ENCODE measurements at places on chromosomes 11 and 22.

GRCh38 chr11:111494040-111494439 lies 18.1 kb downstream of the BTG4 start:
- no peak for DNase-seq

- no peak for DNase-seq
Measured at GRCh38 chr11:19683141-19683805, 29.4 kb upstream of the NAV2 start.

GRCh38 chr22:49023161-49023878 lies 804.4 kb downstream of the BRD1 start:
- no peak for DNase-seq

DNA sequence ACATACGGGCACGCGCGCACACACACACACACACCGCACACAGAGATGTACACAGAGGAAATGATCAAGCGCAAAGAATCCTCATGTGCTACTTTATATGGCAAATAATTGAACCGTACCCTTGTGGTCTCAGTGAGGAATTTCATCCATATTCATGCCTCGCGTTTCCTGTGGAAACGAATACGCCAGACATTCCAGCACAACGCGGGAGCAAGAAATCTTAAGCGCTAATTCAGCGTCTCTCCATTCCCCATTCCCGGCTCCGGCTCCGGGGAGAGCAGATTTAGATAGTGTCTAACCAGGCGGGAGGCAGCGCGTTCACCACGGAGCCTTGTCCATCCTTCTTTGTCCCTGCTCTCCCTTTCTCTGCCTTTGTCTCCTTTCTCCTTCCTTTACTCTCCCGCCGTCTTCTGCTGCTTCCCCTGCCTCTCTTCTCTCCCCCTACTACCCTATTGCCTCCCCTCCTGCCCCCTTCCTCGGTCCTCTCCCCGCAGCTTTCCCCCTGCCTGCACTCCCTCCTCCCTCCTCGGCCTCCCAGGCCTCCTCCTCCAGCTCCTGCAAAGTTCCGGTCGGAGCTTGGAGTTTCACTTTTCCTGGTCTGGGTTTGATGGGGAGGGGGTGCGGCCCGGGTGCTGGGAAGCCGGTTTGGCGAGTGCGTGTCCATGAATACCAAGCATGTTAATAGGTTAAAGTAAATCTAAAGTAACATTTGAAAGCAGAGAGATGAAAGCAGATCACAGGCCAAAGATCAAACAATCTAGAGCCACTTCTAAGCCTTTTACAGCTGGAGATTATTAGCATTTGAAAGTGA lies 579.3 kb downstream of the BUD13 start:
- peak; percentile 76 for DNase-seq

- no peak for DNase-seq
Measured at GRCh38 chr11:117492578-117493251, 165.1 kb downstream of the CEP164 start.

- no peak for DNase-seq
Measured at GRCh38 chr22:40237788-40238424, 60.2 kb downstream of the TNRC6B start.
